Left cardiac atrium (tissue), 4 donors: ENCODE measurements at places on chromosomes 5 and 9. TPM values are rescaled to one million over a fixed set of nuclear protein-coding genes. Genes with fewer than 3 reads are reported as not detected.

The COL23A1 gene
- 6.0 TPM for total RNA-seq

The TICAM2 gene
- total RNA-seq: 3.5 TPM

The DDX4 gene
- not detected for total RNA-seq

The ZBTB6 gene
- total RNA-seq: 7.3 TPM

The SOHLH1 gene
- total RNA-seq: not detected

The IL31RA gene
- total RNA-seq: not detected

The SPINK1 gene
- not detected for total RNA-seq

The ACTBL2 gene
- not detected for total RNA-seq

The UNC13B gene
- total RNA-seq: 23.0 TPM

The DOCK2 gene
- 12.1 TPM for total RNA-seq

The SLC9A3 gene
- total RNA-seq: 0.99 TPM

The FAM78A gene
- 60.5 TPM for total RNA-seq

The IFNB1 gene
- total RNA-seq: not detected

The LRRC70 gene
- 2.2 TPM for total RNA-seq

The IFNA21 gene
- not detected for total RNA-seq

The SHISAL2B gene
- not detected for total RNA-seq

The WNT8A gene
- not detected for total RNA-seq

The OGN gene
- 25.6 TPM for total RNA-seq

The PCDHA1 gene
- total RNA-seq: not detected
